CD8-positive, alpha-beta memory T cell (primary cell): ENCODE measurements at places on chromosomes 5 and 9. TPM values are rescaled to one million over a fixed set of nuclear protein-coding genes. Genes with fewer than 3 reads are reported as not detected.

The FTMT gene
- polyA plus RNA-seq = not detected

The PAPPA gene
- not detected for polyA plus RNA-seq

The CCIN gene
- 0.14 TPM for polyA plus RNA-seq

The PCDHGA8 gene
- not detected for polyA plus RNA-seq

The KIAA0825 gene
- polyA plus RNA-seq = 1.7 TPM

The ZFP37 gene
- polyA plus RNA-seq = 3.1 TPM

The GPR150 gene
- 2.8 TPM for polyA plus RNA-seq

The SPINK13 gene
- not detected for polyA plus RNA-seq

The ESM1 gene
- 1.7 TPM for polyA plus RNA-seq

The PDE6A gene
- polyA plus RNA-seq = not detected

The SCGB3A2 gene
- polyA plus RNA-seq = not detected

The BSPRY gene
- polyA plus RNA-seq = 0.55 TPM

DNA sequence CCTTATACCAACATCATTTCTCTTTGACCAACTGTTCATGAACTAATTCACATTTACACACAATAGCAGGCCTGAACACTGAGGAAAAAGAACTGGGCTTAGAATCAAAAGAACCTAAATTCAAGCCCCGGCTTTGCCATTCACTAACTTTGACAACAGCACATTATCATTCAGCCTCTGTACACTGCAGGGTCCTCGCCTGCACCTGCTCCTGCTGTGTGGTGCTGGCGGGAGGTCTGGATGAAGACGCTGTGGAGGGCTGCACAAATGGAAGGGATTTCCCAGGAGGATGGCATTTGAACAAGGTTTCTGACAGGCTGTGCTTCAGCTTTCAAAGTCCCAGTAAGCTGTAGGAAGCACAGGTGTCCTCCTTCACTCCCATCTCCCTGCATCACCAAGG is 151.2 kb downstream of the ZDHHC21 start:
- no peak overlapping the region for H3K27ac ChIP-seq
- H3K4me1 ChIP-seq = no peaks in the 10 kb centered on the region
- no peak for DNase-seq
- H3K36me3 ChIP-seq = no peaks in the 10 kb centered on the region
- no peak overlapping the region for H3K4me3 ChIP-seq

GRCh38 chr5:8057769-8058168 is 188.8 kb downstream of the MTRR start:
- no peaks in the 10 kb centered on the region for H3K27me3 ChIP-seq
- no peaks in the 10 kb centered on the region for H3K4me1 ChIP-seq
- H3K27ac ChIP-seq = no peak overlapping the region
- DNase-seq = no peak
- no peak overlapping the region for H3K4me3 ChIP-seq
- H3K36me3 ChIP-seq = no peaks in the 10 kb centered on the region

DNA sequence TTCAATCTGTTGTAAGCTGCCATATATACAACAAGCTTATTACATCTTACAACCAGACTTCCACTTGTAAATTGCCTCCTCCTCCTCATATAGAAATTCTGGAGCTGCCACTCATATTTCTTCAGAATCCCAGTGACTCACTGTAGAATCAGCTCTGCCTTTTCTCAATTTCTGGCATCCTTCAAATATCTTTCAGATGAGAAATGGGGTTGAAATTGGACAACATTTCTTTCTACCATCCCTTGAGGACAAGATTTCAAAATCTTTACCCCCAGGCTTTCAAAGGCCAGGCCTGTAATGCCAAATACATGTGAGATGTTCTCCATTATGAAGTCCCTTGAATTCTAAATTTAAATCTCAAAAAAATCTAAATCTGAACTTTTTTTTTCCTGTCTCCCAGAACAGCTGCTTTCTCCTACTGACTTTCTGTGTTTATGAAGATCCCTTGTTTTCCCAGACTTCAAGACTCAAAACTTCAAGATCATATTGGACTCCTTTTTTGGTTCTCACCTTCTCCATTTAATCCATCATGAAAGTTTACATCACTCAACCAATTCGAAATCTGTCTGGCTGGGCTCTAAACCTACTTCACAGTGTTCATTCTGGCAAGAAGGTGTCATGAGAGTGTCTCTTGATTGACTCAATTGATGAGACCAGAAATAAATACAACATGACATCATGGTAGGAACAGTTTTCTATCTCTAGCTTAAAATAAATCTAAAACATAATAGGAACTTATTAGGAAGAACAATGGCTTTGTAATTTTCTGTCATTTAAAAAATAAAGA is 109.8 kb downstream of the HMHB1 start:
- H3K36me3 ChIP-seq = no peaks in the 10 kb centered on the region
- H3K4me3 ChIP-seq = no peak overlapping the region
- no peak for DNase-seq
- H3K27ac ChIP-seq = no peak overlapping the region
- no peaks in the 10 kb centered on the region for H3K27me3 ChIP-seq

- H3K27me3 ChIP-seq = no peaks in the 10 kb centered on the region
- no peak overlapping the region for H3K27ac ChIP-seq
- no peaks in the 10 kb centered on the region for H3K36me3 ChIP-seq
These were observed 272.8 kb downstream of the TAF11L14 start for GRCh38 chr5:17907094-17907493.

DNA sequence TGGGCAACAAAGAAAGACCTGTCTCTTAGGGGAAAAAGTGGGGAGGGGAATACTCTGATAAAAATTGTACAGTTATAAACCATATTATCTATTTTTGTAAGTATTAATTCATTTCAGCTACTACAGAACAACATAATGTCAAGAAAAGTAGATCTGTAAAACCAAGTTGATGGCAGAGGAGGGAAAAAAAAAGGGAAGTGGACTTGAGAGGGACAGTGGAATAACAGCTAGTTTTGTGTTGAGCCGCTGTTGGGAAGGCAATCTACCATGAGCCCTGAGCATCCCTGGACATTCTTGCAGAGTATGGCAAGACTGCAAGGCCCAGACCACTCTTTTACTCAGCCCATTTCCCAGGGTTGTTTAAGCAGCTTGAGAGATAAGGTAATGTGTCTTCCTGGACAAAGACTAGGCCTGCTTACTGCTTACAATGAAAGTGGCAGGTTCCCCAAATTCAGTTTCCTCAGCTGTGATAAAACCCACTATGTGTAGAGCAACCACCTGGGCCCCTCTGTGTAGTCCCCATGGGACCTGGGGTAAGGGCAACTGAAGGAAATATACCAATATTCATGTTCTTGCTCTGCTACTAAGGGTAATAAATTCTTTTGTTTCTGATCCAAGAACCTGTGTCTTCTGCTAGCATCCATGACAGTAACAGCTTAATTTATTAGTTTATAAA is 25.0 kb downstream of the CEP120 start:
- peaks cover 24% of the 10 kb centered on the region for H3K36me3 ChIP-seq
- H3K27ac ChIP-seq = no peak overlapping the region
- H3K4me3 ChIP-seq = no peak overlapping the region
- no peaks in the 10 kb centered on the region for H3K4me1 ChIP-seq
- H3K27me3 ChIP-seq = no peaks in the 10 kb centered on the region

DNA sequence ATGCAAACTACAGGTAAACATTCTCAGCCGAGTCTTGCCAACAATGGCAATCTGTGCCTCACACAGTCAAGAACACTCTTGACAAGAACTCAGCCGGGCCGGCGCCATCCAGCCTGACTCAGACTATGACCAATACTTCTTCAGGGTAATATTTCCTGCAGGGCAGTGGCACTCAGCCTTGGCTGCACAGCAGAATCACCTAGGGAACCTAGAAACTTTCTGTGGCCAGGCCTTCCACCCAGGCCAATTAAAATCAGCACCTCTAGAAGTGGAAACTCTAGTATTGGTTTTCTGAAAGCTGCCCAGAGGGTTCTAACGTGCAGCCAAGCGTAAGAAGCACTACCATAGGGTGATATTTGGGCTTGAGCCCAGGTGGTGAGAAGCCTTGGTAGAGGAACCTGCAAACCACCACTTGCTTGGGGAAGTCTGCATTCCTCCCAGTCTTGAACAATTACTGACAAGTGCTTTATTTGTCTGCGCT is 120.6 kb downstream of the TTLL11 start:
- no peak overlapping the region for H3K4me3 ChIP-seq
- H3K27me3 ChIP-seq = no peaks in the 10 kb centered on the region
- no peak overlapping the region for H3K27ac ChIP-seq
- DNase-seq = no peak
- no peaks in the 10 kb centered on the region for H3K4me1 ChIP-seq
- H3K36me3 ChIP-seq = no peaks in the 10 kb centered on the region

- H3K27me3 ChIP-seq = no peaks in the 10 kb centered on the region
- DNase-seq = no peak
- no peak overlapping the region for H3K4me3 ChIP-seq
- no peaks in the 10 kb centered on the region for H3K4me1 ChIP-seq
- no peak overlapping the region for H3K27ac ChIP-seq
- no peaks in the 10 kb centered on the region for H3K36me3 ChIP-seq
These were observed 412.7 kb downstream of the EFNA5 start for GRCh38 chr5:107257885-107258520.

DNA sequence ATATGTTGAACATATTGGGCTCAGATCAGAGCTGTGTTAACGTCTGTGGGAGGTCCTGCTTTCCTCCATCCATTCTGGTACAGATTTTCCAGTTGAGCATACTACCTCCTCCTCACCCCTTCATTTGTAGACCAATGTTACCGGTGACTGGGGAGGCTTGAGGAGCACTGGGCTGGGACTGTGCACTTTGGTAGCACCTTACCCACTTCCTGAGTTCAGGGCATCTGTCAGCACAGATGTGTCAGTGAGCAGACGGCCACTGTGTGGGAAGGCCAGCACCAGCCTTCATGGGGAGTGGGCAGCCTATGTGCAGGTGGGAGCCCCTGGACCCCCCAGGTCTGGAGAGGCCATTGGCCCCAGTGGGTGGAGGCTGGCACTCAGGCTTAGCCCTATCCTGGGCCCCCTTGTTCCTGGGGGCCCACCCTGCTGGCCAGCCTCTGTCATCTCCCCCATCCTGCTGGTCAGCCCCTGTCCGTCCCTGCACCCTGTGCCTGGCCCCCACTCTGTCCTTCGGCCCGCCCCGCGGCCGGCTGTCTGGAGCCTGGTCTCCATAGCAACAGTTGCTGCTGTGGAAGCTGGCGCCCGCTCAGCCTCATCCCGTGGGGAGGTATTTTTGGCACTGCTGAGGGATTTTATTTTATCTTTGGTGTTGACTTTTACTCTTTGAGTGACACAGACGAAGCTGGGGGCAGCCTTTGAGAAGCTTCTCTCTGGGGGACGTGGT is 21.3 kb downstream of the WNK2 start:
- peaks cover 6% of the 10 kb centered on the region for H3K4me1 ChIP-seq
- no peak overlapping the region for H3K27ac ChIP-seq
- no peak overlapping the region for H3K4me3 ChIP-seq
- H3K27me3 ChIP-seq = no peaks in the 10 kb centered on the region
- no peak for DNase-seq

- peak overlapping the region; percentile 72 for H3K4me3 ChIP-seq
- H3K27ac ChIP-seq = peak overlapping the region; percentile 72
- peaks cover 17% of the 10 kb centered on the region for H3K4me1 ChIP-seq
- H3K27me3 ChIP-seq = no peaks in the 10 kb centered on the region
- H3K36me3 ChIP-seq = peaks cover 4% of the 10 kb centered on the region
These were observed 684 bp downstream of the TOR1B start for GRCh38 chr9:129803676-129804060.

- no peaks in the 10 kb centered on the region for H3K4me1 ChIP-seq
- no peak overlapping the region for H3K4me3 ChIP-seq
- no peaks in the 10 kb centered on the region for H3K27me3 ChIP-seq
- no peaks in the 10 kb centered on the region for H3K36me3 ChIP-seq
These were observed 374.2 kb downstream of the PDE4D start for GRCh38 chr5:59519338-59519737.

GRCh38 chr9:89798547-89799120 is 193.8 kb downstream of the GADD45G start:
- DNase-seq = no peak
- H3K4me1 ChIP-seq = no peaks in the 10 kb centered on the region
- no peaks in the 10 kb centered on the region for H3K27me3 ChIP-seq

- peaks cover 42% of the 10 kb centered on the region for H3K27me3 ChIP-seq
- H3K36me3 ChIP-seq = no peaks in the 10 kb centered on the region
- peaks cover 18% of the 10 kb centered on the region for H3K4me1 ChIP-seq
- H3K4me3 ChIP-seq = no peak overlapping the region
- no peak overlapping the region for H3K27ac ChIP-seq
These were observed 428 bp downstream of the EFNA5 start for GRCh38 chr5:107670087-107670931.

- H3K4me3 ChIP-seq = no peak overlapping the region
- no peak for DNase-seq
- H3K36me3 ChIP-seq = no peaks in the 10 kb centered on the region
- no peaks in the 10 kb centered on the region for H3K27me3 ChIP-seq
- H3K27ac ChIP-seq = no peak overlapping the region
These were observed 13.2 kb downstream of the MROH2B start for GRCh38 chr5:41057940-41058339.

GRCh38 chr9:11086561-11086960 is 473.8 kb upstream of the PTPRD start:
- no peak overlapping the region for H3K27ac ChIP-seq
- H3K36me3 ChIP-seq = no peaks in the 10 kb centered on the region
- no peak for DNase-seq
- no peak overlapping the region for H3K4me3 ChIP-seq
- no peaks in the 10 kb centered on the region for H3K4me1 ChIP-seq
- no peaks in the 10 kb centered on the region for H3K27me3 ChIP-seq

GRCh38 chr5:140111011-140111858 is 2.7 kb upstream of the PURA start:
- H3K27me3 ChIP-seq = no peaks in the 10 kb centered on the region
- H3K36me3 ChIP-seq = no peaks in the 10 kb centered on the region
- H3K27ac ChIP-seq = no peak overlapping the region

- no peak for DNase-seq
- peaks cover 10% of the 10 kb centered on the region for H3K4me1 ChIP-seq
- H3K4me3 ChIP-seq = no peak overlapping the region
- no peaks in the 10 kb centered on the region for H3K36me3 ChIP-seq
These were observed 39.1 kb downstream of the NIPBL start for GRCh38 chr5:36915653-36916052.

GRCh38 chr5:137206030-137206715 is 293.0 kb downstream of the SPOCK1 start:
- no peaks in the 10 kb centered on the region for H3K36me3 ChIP-seq
- H3K4me3 ChIP-seq = no peak overlapping the region
- DNase-seq = no peak
- no peaks in the 10 kb centered on the region for H3K4me1 ChIP-seq
- H3K27ac ChIP-seq = no peak overlapping the region

- no peak for DNase-seq
- H3K27me3 ChIP-seq = no peaks in the 10 kb centered on the region
- H3K4me3 ChIP-seq = no peak overlapping the region
- no peak overlapping the region for H3K27ac ChIP-seq
- H3K36me3 ChIP-seq = no peaks in the 10 kb centered on the region
These were observed 10.4 kb upstream of the SLC45A2 start for GRCh38 chr5:33994845-33995244.

DNA sequence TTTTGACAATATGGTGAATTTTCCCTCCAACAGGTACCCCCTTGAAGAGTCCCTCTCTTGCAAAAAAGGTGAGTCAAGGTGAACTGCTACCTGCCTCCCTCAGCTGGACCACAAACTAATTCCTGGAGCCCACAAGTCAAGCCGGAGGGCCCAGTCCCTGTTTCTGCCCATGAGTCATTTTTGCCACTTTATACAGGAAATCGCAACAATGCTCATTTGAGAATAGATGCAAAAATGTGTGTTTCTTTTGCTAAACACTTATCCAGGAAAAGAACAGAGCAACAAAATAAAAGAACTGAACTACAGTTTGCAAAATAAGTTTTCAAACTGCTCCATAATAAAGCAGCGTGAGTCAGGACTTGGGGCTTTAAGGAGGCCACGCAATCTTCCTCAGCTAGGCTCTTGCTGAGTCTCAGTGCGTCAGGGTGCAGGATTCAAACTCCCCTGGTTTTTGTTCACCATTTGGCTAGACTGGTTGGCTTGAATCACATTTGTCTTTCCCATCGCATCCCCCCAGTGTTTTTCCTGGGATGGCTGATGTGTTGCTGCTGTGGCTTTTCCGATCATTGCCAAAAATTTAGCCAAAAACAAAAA is 102.7 kb downstream of the GOLPH3 start:
- H3K27me3 ChIP-seq = no peaks in the 10 kb centered on the region
- no peaks in the 10 kb centered on the region for H3K36me3 ChIP-seq
- no peak overlapping the region for H3K4me3 ChIP-seq
- DNase-seq = no peak
- no peaks in the 10 kb centered on the region for H3K4me1 ChIP-seq
